Keratinocyte (primary cell): ENCODE measurements at places on chromosomes 4 and X.

DNA sequence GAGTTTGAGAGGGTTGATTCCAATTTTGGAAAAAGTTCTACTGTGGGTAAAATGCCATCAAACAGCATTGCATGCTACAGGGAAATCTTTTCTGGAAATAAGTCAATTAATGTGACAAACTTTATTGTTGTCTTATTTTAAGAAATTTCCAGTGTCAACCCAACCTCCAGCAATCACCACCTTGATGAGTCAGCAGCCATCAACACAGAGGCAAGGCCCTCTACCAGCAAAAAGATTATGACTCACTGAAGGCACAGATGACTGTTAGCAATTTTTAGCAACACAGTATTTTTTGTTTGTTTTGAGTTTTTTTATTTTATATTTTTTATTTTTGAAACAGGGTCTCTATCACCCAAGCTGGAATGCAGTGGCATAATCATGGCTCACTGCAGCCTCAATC lies 165.4 kb upstream of the C1QTNF7 start:
- DNase-seq: no peak

GRCh38 chr4:48178931-48179330 lies 44.9 kb upstream of the TXK start:
- DNase-seq: no peak

DNA sequence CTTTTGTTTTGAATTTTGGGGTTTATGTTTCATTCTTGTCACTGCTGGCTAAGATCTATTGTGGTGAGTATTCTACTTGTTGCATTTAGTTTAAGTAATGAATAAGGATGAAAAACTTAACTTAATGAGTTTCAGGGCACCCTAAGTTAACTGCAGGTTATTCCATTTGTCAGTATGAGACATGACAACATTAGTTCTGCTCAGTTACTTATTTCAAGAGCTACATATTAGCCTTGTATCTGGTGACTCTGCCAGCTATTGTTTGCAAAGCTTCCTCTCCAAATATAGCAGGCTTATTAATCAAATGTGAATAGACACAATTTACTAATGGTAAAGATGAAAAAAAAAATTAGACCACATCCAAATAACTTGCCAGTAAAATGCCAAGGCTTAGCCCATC lies 567.1 kb downstream of the IL15 start:
- no peak for DNase-seq

GRCh38 chr4:73750730-73751129 lies 10.4 kb downstream of the CXCL8 start:
- no peak for DNase-seq

- no peak for DNase-seq
Observed at GRCh38 chr4:180423712-180424057, 1819.5 kb upstream of the TENM3 start.

DNA sequence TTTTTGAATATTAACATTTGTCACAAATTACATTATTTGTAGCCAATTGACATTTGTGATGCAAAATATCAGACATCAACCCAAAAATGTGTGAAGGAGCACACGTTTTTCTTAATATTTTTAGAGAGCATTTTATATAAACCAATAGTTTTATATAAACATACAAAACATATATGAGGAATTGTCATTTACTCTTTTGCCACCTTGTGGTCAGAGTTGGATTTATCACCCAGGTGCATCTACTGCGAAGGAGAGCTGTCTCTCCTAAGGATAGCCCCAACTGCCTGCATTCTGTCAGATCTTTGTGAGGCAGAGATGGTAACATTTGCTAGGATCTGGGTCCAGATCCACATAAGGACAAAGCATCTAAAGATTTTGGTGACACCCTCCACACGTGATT lies 2.5 kb upstream of the USP27X start:
- no peak for DNase-seq

GRCh38 chrX:115895678-115896329 lies 274.7 kb upstream of the AGTR2 start:
- no peak for DNase-seq

DNA sequence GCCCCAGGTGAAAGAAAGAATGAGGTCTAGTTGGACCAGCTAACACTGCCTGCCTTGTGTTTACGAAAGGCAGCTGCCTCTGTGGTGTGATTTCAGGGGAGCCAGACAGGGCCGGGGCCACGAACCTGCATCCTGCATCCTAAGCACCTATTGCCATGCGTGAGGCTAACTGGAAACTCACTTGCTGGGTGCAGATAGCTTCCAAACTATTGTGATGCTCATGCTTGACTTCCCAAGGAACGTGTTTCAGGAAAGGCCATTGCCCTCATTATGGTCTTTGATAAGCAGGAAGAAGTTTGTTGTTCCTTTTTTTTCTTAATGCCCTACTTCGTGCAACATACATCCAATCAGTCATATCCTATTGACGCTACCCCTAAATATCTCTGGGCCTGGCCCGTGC lies 2.3 kb upstream of the IRF2 start:
- no peak for DNase-seq

GRCh38 chrX:17802756-17803155 lies 58.3 kb downstream of the RAI2 start:
- DNase-seq: no peak

DNA sequence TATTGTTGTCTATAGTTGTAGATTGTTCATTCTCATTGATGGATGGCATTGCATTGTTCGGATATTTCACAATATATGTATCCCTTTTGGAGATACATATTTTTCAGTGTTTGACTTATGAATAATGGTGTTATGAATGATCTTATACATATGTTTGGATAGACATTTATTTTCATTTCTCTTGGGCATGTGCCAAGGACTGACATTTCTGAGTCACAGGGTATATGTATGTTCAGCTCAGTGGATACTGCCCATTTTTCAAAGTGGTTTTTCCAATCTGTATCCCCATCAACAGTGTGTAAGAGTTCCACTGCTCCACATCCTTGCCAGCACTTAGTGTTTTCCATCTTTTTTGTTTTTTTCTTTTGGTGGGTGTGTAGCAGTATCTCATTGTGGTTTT lies 45.0 kb upstream of the RAB40AL start:
- no peak for DNase-seq
